ENCODE measurements at places on chromosomes 5 and 9. TPM values are rescaled to one million over a fixed set of nuclear protein-coding genes. Genes with fewer than 3 reads are reported as not detected.

The FAM78A gene
- 0.33 TPM for total RNA-seq

The LRRC19 gene
- not detected for total RNA-seq

The CCDC69 gene
- total RNA-seq = 4.0 TPM

The CCL27 gene
- total RNA-seq = not detected

The C6 gene
- 0.26 TPM for total RNA-seq

The MEIKIN gene
- not detected for total RNA-seq

The PCDHB15 gene
- total RNA-seq = 1.8 TPM

The GNE gene
- 31.2 TPM for total RNA-seq

The CEMIP2 gene
- 46.2 TPM for total RNA-seq

The CDHR2 gene
- total RNA-seq = under 0.01 TPM

The LCN1 gene
- total RNA-seq = not detected

The TAF11L10 gene
- total RNA-seq = not detected
